ENCODE measurements at places on chromosomes 12 and 14. TPM values are rescaled to one million over a fixed set of nuclear protein-coding genes. Genes with fewer than 3 reads are reported as not detected.

Gene OR8S1
- total RNA-seq, result not detected

Gene KLHL33
- 0.11 TPM for total RNA-seq

Gene CLEC2A
- not detected for total RNA-seq

Gene ZNF219
- 2.2 TPM for total RNA-seq

Gene NXPH4
- 4.0 TPM for total RNA-seq

Gene C14orf39
- not detected for total RNA-seq

Gene RDH16
- 0.25 TPM for total RNA-seq

Gene DCN
- total RNA-seq, result 87.0 TPM

Gene MCRS1
- 71.7 TPM for total RNA-seq

Gene DDN
- 0.33 TPM for total RNA-seq

Gene ART4
- total RNA-seq, result not detected
